ENCODE measurements at places on chromosomes 5 and 9.

DNA sequence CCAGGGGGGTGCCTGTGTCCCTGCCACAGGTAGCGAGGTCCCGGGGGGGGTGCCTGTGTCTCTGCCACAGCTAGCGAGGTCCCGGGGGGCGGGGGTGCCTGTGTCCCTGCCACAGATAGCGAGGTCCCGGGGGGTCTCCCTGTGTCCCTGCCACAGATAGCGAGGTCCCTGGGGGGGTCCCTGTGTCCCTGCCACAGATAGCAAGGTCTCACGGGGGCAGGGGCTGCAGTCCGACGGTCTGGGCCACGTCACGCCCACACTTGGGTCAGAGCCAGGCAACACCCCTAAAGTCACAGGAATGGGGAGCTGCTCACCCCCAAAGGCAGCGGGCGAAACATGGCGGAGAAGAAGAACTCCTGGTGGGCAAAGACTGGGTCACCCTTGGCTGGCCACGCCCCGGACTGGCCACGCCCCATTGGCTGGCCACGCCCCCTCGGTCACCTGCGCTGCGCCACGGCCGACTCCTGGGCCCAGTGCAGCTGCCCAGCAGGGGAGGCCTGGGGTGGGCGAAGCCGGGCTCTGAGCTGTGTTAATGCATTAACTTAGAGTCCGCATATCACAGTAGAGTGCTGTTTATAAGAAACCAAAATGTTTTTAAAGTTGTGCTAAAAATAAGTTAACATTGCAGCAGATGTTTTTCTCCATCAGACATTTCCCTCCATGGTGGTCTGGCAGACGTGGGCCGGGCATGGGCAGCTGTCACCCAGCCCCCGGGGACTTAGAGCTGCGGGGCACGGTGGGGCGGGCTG, 7.0 kb downstream of the NOXA1 start:
- DNase-seq = no peak

GRCh38 chr5:170251462-170251861, 18.7 kb downstream of the C5orf58 start:
- no peak for DNase-seq

- no peak for DNase-seq
Observed at GRCh38 chr5:169027501-169028061, 273.4 kb downstream of the SLIT3 start.

DNA sequence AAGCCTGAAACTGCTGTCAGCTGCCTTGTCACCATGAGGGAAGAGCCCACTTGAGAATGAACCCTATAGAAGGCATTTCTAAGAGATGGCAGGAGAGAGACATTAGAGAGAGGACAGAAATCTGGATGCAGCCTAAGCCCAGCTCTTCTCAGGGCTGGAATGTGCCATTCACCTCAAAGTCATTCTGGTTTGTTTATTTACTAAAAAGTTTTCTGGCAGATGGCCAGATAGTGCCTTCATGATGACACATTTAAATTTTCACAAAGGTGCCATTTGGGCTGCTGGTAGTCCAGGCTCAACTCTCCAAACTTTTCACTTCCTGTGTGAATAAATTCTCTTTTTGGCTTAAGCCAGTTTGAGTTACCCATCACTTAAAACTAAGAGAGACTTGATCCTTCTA, 144.6 kb upstream of the ZNF366 start:
- DNase-seq = no peak

GRCh38 chr5:9201761-9202160, 344.1 kb downstream of the SEMA5A start:
- DNase-seq = no peak

- no peak for DNase-seq
Observed at GRCh38 chr5:9149988-9150387, 395.9 kb downstream of the SEMA5A start.

- DNase-seq = no peak
Observed at GRCh38 chr9:90921104-90921503, 119.5 kb downstream of the SYK start.

All from NCI-H2227 treated with DMSO at 0.1 percent for 48 hours (cell line).